Naive thymus-derived CD8-positive, alpha-beta T cell (primary cell): ENCODE measurements at places on chromosomes 1 and 21.
A peak's percentile ranks its signal among the peaks of the same experiment; 100 is the strongest.

DNA sequence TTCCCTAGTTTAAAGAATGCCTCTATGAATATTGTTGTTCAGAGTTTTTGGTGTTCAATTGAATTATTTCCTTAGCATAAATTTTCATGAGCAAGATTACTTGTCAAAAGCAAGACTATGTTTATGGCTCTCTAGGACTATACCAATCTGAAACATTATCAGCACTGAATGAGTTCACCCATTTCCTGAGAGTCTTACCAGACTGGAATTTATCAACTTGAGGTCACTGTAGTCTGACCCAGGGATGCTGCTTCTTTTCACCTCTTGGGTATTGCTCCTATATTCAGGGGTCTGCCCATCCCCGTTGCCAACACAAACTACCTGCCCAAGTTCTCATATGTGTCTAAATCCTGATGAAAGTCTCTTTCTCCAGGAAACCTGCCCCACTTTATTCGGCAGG is 42.6 kb downstream of the OPTC start:
- DNase-seq: no peak

GRCh38 chr1:167330601-167331293 is 110.1 kb downstream of the POU2F1 start:
- no peak for DNase-seq

DNA sequence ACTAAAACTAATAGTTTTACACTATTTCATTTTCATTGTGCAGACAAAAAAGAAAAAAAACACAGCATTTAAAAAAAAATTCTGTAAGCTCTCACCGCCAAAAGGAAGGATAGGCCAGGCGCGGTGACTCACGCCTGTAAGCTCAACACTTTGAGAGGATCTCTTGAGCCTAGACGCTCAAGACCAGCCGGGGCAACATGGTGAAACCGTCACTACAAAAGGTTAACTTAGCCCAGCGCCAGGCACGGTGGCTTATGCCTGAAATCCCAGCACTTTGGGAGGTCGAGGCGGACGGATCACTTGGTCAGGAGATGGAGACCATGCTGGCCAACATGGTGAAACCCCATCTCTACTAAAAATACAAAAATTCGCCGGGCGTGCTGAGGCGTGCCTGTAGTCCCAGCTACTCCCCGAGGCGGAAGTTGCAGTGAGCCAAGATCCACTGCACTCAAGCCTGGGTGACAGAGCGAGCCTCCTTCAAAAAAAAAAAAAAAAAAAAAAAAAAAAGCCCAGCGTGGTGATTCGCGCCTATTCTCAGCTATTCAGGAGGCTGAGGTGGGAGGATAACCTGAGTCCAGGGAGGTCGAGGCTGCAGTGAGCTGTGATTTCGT is 14.3 kb upstream of the SPEN start:
- peak; percentile 31 for DNase-seq

DNA sequence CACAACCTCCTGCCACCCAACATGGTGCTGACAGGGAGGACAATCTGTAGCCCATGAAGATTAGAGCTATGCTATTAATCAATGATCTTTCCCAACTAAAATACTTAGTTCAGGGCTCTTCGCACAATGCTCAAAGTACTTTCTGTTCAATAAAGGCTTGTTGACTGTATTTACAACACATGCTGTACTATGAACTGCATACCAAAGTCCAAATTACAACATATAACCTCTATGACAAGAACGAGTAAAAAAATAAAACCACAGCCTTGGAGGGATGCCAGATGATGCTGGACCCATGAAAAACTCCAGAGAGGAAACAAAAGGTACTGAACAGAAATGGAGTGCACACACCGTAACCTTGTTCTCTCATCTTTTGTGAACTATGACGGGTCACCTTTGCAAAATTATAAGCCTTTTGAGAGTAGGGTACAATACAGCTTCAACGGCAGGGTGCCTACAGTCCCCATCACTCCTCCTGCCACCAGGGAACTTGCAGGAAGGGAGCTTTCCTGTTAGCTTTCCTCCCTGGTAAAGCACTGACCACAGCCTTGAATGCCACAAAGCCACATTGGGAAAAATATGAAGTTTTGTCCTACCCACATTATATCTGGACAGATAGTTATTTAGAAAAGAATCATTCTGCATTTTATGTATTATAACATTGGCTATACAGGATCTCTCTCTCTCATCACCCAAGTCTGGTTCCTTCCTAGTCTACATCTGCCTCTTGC is 175.6 kb downstream of the NRIP1 start:
- no peak for DNase-seq
